ENCODE measurements at places on chromosomes 5 and 9. TPM values are rescaled to one million over a fixed set of nuclear protein-coding genes. Genes with fewer than 3 reads are reported as not detected.

Gene GABRA6
- polyA plus RNA-seq, result not detected

Gene SLC45A2
- not detected for polyA plus RNA-seq

Gene SMIM33
- not detected for polyA plus RNA-seq

- no peak overlapping the region for H3K27ac ChIP-seq
- peaks cover 80% of the 10 kb centered on the region for H3K27me3 ChIP-seq
- no peak for DNase-seq
- H3K4me1 ChIP-seq, result peaks cover 7% of the 10 kb centered on the region
- H3K4me3 ChIP-seq, result no peak overlapping the region
- H3K36me3 ChIP-seq, result no peaks in the 10 kb centered on the region
Measured at GRCh38 chr9:1051210-1051583, 1.0 kb downstream of the DMRT2 start.

DNA sequence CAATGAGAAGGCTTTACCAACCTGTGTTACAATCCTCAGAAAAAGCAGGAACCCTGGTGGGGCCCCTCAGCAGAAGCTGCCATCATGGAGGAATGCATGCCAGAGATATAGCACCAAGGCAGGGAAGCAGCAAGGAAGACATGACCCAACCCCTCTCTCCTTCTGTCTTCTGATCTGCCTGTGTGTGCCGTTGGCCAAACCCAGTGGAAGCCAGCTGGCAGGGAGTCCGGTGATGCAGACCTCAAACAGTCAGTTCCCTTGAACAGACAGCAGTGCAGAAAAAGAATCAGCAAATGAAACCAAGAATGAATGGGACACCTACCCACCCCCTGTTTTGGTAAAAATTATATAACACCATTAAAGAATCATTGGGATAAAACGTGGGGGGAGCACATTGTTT lies 234.2 kb downstream of the ZNF608 start:
- no peaks in the 10 kb centered on the region for H3K27me3 ChIP-seq
- no peak overlapping the region for H3K27ac ChIP-seq
- H3K4me3 ChIP-seq, result no peak overlapping the region

GRCh38 chr9:120621941-120622340 lies 42.0 kb upstream of the CDK5RAP2 start:
- no peaks in the 10 kb centered on the region for H3K27me3 ChIP-seq
- DNase-seq, result no peak
- H3K4me3 ChIP-seq, result no peak overlapping the region
- H3K4me1 ChIP-seq, result peaks cover 14% of the 10 kb centered on the region

- peaks cover 65% of the 10 kb centered on the region for H3K27me3 ChIP-seq
- no peak overlapping the region for H3K27ac ChIP-seq
- no peaks in the 10 kb centered on the region for H3K4me1 ChIP-seq
Measured at GRCh38 chr9:123373946-123374345, 17.9 kb downstream of the CRB2 start.

GRCh38 chr5:122030251-122030650 lies 47.8 kb downstream of the LOX start:
- H3K36me3 ChIP-seq, result no peaks in the 10 kb centered on the region
- H3K4me1 ChIP-seq, result peaks cover 2% of the 10 kb centered on the region
- H3K27ac ChIP-seq, result no peak overlapping the region
- H3K4me3 ChIP-seq, result no peak overlapping the region
- H3K27me3 ChIP-seq, result no peaks in the 10 kb centered on the region
- no peak for DNase-seq

GRCh38 chr9:121285835-121286687 lies 18.1 kb downstream of the GSN start:
- no peaks in the 10 kb centered on the region for H3K27me3 ChIP-seq
- no peak overlapping the region for H3K4me3 ChIP-seq
- H3K4me1 ChIP-seq, result peaks cover 75% of the 10 kb centered on the region
- peaks cover 4% of the 10 kb centered on the region for H3K36me3 ChIP-seq
- DNase-seq, result no peak
- H3K27ac ChIP-seq, result peak overlapping the region; percentile 100

GRCh38 chr9:83061990-83062650 lies 822 bp downstream of the RASEF start:
- peak overlapping the region; percentile 54 for H3K4me3 ChIP-seq
- H3K27ac ChIP-seq, result no peak overlapping the region
- no peak for DNase-seq
- no peaks in the 10 kb centered on the region for H3K36me3 ChIP-seq

- H3K4me3 ChIP-seq, result no peak within 1 kb of the TSS
- H3K4me1 ChIP-seq, result no peaks in the 10 kb centered on the region
- no peak within 1 kb of the TSS for H3K27ac ChIP-seq
- no peak for DNase-seq
Measured at GRCh38 chr5:135447298-135447929, at the start of gene DCANP1. DCANP1 (minus strand) TSS chr5:135447348; CDS start chr5:135447108, 240 bp downstream.

DNA sequence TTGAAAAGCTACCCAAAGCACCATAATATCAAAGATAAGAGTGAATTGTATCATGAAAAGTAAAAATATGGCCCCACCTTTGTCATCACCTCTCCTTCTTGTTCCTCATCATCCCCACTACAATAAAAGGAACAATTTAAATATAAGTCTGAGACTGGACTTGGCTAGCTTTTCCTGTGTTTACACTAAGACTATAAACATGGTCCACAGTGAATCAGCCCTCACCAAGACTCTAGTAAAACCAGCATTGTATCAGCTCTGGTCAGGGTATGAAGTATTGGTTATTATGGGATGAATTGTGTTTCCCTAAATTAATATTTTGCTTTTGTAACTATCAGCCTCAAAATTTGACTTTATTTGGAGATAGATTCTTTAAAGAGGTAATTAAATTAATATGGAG lies 105.4 kb downstream of the SLC25A46 start:
- DNase-seq, result no peak
- no peak overlapping the region for H3K27ac ChIP-seq
- H3K36me3 ChIP-seq, result no peaks in the 10 kb centered on the region
- H3K4me3 ChIP-seq, result no peak overlapping the region
- H3K4me1 ChIP-seq, result peaks cover 11% of the 10 kb centered on the region

- H3K27me3 ChIP-seq, result no peaks in the 10 kb centered on the region
- H3K4me1 ChIP-seq, result peaks cover 23% of the 10 kb centered on the region
- H3K27ac ChIP-seq, result no peak overlapping the region
- no peak overlapping the region for H3K4me3 ChIP-seq
- H3K36me3 ChIP-seq, result no peaks in the 10 kb centered on the region
Measured at GRCh38 chr9:123343443-123344191, 12.4 kb upstream of the CRB2 start.

All from keratinocyte (primary cell).